Femur (tissue), 1 donor: ENCODE measurements at places on chromosomes 5 and 9.

DNA sequence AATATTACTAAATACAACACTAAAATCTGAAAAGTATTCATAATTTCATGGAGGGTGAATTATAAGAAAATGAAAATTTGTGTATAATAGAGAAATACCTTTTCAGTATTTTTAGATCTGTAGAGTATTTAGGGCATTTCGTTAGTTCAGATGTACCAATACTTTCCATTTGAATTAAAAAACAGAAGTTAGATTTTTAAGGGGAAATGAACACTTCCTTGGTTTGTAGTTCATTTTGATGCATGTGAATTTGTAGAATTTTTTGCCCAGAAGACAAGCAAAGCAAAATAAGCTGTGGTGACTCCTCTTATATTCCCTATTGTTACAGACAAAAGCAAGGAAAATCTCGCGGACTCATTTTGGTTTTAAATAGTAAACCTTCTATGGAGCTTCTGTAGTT is 209.0 kb upstream of the RPS23 start:
- DNase-seq: no peak

DNA sequence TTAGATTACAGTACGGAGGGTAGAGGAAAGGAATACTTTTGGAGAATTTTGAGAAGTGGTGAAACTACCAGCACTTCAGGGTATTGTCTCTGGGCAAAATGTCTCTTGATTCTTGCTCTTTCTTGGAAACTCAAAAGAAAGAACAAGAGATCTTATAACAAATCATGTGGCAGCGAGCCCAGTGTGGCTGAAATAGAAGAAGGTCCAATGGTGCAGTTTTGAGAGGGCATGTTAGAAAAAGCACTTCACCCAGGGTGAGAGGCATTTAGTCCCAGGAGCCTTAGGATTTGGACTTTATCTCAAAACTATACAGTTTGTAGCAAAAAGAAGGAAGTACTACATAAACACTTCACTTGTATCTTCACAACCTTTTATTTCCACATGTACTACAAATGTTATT is 39.4 kb downstream of the NNT start:
- DNase-seq: no peak

GRCh38 chr5:157561110-157561509 is 14.5 kb downstream of the ADAM19 start:
- DNase-seq: peak; percentile 46

GRCh38 chr5:146313027-146313426 is 25.6 kb upstream of the POU4F3 start:
- no peak for DNase-seq

DNA sequence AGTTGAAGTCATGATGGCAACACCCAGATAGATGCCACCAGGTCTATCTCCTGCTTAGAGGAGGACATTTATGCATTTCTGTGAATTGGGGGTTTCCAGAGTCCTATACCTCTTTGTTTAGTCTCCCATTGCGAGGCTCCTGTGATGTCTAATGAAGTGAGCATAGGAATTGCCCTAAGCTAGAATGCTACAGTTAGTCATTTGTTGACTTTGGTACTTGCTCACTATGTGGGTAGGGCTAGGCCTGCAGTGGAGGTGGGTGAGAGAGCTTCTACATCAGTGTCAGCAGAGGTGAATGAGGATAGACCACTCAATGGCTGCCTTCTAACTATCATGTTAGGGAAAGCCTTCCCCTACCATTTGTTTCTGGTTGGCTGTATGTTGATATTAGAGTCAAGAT is 173.3 kb upstream of the POC5 start:
- DNase-seq: no peak

GRCh38 chr9:97682242-97682641 is 14.9 kb downstream of the XPA start:
- no peak for DNase-seq
